ENCODE measurements at places on chromosomes 13 and 19. TPM values are rescaled to one million over a fixed set of nuclear protein-coding genes. Genes with fewer than 3 reads are reported as not detected.

The DCLK1 gene
- total RNA-seq: 1.2 TPM

The CRB3 gene
- 0.95 TPM for total RNA-seq

The TUBA3C gene
- not detected for total RNA-seq

The ANKLE1 gene
- 0.17 TPM for total RNA-seq

The TGFBR3L gene
- not detected for total RNA-seq

The OR7D2 gene
- 0.07 TPM for total RNA-seq

The SLC6A16 gene
- 0.71 TPM for total RNA-seq

The ZNF208 gene
- 2.7 TPM for total RNA-seq

The CEACAM16 gene
- total RNA-seq: not detected

The KCTD15 gene
- total RNA-seq: 10.6 TPM

The VSTM2B gene
- not detected for total RNA-seq

The GRK1 gene
- 0.38 TPM for total RNA-seq

The CATSPERD gene
- not detected for total RNA-seq
